Occipital lobe (tissue), 3 donors: ENCODE measurements at places on chromosomes 13 and 19.

- no peak for DNase-seq
Observed at GRCh38 chr13:111021270-111021669, 93.8 kb upstream of the ARHGEF7 start.

- DNase-seq: no peak
Observed at GRCh38 chr19:11506101-11506555, 489 bp upstream of the ZNF653 start.

GRCh38 chr13:47233734-47234133, 336.9 kb upstream of the HTR2A start:
- DNase-seq: peak; percentile 42

GRCh38 chr13:23921451-23921888, 24.2 kb upstream of the C1QTNF9B start:
- DNase-seq: no peak
